ENCODE measurements at places on chromosomes 16 and 17.

- no peak for DNase-seq
These were observed 15.8 kb downstream of the FA2H start for GRCh38 chr16:74758801-74759200.

DNA sequence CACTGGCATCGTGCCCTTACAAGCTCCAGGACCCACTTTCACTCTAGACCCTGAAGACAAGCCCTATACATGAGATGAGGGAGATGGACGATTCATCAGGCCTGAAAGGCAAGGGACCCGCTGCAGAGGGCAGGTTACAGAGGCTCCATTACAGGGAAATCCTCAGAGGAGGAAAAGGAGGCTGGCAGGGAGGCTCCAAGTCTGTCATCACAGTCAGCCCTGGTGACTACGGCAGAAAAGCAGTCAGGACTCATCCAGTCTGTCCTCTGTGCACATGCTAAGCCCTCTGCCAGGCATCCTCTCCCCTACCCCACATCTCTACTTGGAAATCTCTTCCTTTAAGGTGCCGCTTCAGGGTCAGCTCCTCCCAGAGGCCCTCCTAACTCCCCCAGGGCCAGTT, 197.7 kb upstream of the CDH5 start:
- DNase-seq: no peak

DNA sequence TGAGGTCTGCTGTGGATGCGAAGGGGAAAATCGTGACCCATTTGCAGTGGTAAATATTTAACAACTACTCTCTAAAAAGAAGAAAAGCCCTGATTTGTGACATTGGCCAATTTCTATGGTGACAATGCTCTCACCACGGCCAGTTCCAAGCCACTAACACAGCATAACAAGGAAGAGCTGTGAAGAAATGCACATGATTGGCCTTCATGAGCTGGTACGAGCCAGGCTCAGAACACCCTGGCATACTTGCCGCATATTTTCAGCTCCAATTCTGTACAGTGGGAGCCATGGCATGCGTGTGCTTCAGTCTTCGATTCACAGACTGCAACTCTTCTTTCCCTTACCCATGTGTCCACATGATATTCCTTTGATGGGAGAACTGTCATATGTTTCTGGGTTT, 363.9 kb upstream of the CDH5 start:
- DNase-seq: no peak

DNA sequence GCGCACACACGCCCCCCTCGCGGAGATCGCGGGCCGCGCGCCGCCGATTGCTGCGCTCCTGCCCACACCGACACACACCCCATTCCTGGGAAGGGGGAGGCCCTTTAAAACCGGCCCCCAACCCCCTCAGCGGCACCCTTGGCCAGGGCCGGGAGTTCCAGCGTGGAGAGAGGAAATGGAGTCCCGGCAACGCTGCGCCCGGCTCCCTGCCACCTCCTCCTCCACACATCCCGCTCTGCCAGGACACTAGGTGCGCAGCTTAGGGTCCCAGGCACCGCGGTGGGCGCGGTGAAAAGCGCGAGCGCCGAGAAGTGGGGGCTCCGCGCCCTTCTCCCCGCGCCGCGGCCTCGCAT, 397 bp downstream of the CDC42EP4 start:
- DNase-seq: no peak

DNA sequence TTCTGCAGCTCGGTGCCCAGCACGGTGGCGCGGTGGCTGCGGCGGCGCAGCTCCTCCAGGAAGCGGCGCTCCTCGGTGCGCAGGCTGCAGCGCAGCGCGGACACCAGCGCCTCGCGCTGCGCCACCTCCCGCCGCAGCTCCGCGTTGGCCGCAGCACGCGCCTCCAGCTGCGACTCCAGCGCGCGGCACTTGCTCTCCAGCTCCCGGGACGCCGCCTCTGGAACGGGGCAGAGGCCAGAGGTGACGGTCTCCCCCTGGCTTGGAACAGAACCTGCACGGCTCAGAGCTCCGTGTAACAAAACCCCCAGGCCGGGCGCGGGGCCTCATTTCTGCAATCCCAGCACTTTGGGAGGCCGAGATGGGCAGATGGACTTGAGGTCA, 13.2 kb upstream of the CLUH start:
- peak; percentile 33 for DNase-seq

DNA sequence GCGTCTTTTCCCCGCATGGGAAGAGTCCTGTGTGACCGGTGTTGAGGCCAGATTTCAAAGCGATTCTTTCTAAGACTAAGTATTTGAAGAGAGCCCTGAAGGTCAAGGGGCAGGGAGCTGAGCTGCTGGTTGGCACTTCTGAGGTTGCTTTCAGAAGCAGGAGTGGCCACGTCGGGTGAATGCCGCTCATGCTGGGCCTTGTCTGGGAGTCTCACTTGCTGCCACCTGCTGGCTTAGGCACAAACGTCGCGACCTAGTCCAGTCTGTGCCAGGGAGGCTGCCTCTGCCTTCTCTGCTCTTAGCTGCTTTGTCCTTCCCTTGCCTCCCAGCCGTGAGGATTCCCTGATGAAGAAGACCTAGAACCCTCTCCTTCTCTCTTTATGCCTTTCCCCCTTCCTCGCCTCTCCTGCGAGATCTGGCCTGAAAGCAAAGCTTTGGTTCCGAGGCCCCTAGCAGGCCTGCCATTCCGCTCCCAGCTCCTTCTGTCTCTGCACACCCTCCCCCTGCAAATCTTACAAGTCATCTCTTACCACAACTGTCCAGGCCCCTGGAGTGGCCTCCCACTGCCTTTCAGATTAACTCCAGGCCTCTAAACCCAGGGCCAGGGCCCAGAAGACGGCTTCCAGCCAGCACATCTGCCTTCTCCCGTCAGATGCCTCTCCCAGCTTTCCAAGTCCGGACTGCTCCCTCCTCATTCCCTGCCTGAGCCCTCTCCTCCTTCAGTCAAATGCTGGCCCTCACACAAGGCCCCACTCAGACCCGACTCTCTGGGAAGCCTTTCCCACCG, 11.4 kb downstream of the CTNS start:
- peak; percentile 31 for DNase-seq

DNA sequence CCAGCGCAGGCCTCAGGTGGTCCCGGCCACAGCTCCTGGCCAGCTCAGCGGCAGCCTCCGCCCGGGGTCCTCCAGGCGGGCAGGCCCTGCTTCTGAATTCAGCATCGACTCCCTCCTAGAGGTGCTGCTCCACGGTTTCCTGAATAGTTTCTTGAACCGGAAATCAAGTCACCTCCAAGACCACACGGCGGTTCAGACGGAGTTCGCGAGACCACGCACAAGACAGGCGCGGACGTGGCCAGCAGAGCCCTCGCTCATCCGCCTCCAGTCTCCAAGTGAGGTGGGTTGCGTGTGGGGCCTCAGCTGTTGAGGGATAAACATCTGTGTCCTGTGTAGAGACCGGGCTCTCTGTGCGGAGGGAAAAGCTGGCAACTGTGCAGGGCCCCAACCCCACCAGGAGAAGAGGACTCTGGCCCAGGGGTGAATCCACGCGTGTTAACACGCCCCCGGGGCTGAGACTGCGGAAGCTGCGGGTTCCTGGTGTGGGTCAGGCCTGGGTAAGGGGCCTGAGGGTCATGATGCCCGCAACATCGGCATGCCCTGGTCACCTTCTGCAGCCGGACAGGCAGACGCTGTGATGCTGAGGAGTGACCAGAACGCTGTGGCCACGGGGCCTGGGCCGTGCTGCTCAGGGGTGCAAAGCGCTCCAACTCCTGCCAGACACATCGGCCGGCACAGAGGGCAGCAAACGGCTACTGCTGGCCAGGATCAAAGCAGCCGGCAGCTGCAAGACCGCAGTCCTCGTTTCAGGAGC, 55.0 kb upstream of the METRNL start:
- no peak for DNase-seq

DNA sequence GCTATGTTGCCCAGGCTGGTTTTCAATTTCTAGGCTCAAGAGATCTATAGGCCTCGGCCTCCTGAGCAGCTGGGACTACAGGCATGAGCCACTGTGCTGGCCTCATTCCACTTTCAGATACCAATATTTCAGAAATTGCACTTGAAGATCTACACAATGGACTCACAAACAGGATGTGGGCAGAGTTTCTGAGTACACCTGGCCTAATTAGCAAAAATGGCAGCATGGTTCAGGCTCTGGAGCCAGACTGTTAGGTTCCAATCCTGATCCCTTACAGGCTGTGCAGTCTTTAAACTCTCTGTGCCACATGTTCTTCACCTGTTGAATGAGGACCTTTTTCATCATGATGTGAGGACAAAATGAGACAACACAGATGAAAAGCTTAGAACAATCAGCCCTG, 32.2 kb downstream of the RNF157 start:
- peak; percentile 38 for DNase-seq

GRCh38 chr17:31068291-31068690, 26.5 kb upstream of the NF1 start:
- DNase-seq: peak; percentile 51

Data from CD4-positive, alpha-beta T cell treated with Interleukin-10 for 1 hour (primary cell).